Lung (tissue), 17 donors: ENCODE measurements at places on chromosomes 5 and 9. TPM values are rescaled to one million over a fixed set of nuclear protein-coding genes. Genes with fewer than 3 reads are reported as not detected.
A peak's percentile ranks its signal among the peaks of the same experiment; 100 is the strongest.

Gene APBA1
- total RNA-seq, result 8.1 TPM

GRCh38 chr5:6361101-6361500, 17.2 kb downstream of the MED10 start:
- peaks cover 5% of the 10 kb centered on the region for H3K36me3 ChIP-seq
- no peaks in the 10 kb centered on the region for H3K4me1 ChIP-seq
- no peaks in the 10 kb centered on the region for H3K27me3 ChIP-seq
- no peak overlapping the region for H3K4me3 ChIP-seq
- DNase-seq, result no peak
- H3K27ac ChIP-seq, result no peak overlapping the region

DNA sequence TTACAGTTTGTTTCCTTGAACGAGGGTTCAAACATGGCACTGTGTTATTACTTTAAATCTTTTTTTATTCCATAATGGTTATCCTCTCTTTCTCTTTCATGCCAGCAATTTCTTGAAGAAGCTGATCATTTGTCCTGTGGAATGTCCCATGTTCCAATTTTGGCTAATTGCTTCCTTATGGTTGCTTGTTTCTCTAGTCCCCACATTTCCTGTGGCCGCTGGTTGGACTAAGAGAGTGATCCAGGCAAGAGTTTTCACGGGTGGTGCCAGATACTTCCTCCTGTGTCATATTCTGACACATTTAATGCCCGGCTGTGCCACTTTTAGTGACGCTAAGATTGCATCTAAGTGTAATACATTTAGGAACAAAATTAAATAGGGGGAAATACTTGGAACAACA, 83.8 kb upstream of the FAM169A start:
- H3K4me1 ChIP-seq, result peaks cover 3% of the 10 kb centered on the region
- no peaks in the 10 kb centered on the region for H3K27me3 ChIP-seq
- no peaks in the 10 kb centered on the region for H3K36me3 ChIP-seq
- no peak overlapping the region for H3K27ac ChIP-seq
- no peak for DNase-seq
- no peak overlapping the region for H3K4me3 ChIP-seq

DNA sequence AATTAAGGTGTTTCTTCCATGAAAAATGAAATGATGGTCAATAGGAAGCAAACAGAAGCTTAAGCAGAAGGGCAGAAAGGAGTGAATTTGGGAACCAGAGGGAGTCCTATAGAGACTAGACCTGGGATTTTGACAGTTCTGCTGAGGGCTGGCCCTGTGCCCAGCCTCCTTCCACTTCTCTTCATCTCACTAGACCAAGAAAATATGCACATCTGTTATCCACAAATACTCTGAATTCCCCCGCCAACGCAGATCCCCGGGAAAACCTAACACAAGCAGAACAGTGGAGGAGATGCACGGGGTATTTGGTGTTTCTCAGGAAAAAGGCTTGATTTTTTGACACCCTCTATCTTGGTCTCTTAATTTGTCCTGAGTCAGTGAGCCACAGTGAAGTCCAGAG, 22.7 kb downstream of the GRIA1 start:
- H3K36me3 ChIP-seq, result no peaks in the 10 kb centered on the region
- no peak overlapping the region for H3K4me3 ChIP-seq
- H3K27ac ChIP-seq, result no peak overlapping the region
- no peaks in the 10 kb centered on the region for H3K4me1 ChIP-seq
- DNase-seq, result no peak

DNA sequence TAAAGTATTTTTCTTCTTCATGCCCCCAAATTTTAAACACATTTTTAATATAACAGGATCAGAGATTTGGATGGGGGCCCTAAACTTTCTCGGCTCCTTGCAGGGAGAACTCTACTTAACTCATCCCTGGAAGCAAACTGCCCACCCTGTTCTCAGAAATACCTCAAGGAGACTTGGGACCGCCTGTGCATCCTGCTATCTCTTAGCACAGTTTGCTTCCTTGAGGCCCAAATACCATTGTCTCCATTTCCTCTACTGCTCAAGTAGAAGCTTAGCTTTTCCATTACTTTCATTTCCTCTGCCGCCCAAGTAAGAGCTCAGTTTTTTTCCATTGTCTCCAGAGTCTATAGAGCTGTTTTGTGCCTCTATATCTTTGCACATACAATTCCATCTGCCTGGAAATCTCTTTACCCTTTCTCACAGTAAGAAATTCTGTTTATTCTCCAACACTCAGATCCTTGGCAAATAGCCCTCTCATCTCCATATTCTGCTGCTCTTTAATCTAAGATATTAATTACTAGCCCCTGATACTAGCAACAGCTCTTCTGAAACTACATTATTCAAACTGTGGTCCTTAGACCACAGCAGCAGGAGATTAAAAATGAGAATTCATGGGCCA, 137.8 kb downstream of the CEMIP2 start:
- H3K27ac ChIP-seq, result peak overlapping the region; percentile 64
- H3K27me3 ChIP-seq, result no peaks in the 10 kb centered on the region
- no peaks in the 10 kb centered on the region for H3K4me1 ChIP-seq
- H3K4me3 ChIP-seq, result no peak overlapping the region

Gene STKLD1
- 0.82 TPM for total RNA-seq

DNA sequence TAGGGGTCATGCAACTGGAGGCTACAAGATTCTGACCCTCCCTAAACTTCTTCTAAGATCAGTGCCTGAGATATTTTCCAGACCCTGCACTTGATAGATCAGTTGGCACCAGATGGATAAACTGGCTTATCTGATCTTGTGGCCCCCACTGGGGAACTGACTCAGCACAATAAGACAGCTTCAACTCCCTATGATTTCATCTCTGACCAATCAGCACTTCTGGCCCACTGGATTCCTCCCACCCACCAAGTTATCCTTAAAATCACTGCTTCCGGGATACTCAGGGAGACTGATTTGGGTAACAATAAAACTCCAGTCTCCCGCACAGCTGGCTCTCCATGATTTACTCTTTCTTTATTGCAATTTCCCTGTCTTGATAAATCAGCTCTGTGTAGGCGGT, 2180.4 kb upstream of the WWC1 start:
- DNase-seq, result no peak
- no peak overlapping the region for H3K4me3 ChIP-seq
- H3K4me1 ChIP-seq, result no peaks in the 10 kb centered on the region
- no peak overlapping the region for H3K27ac ChIP-seq
- no peaks in the 10 kb centered on the region for H3K36me3 ChIP-seq

DNA sequence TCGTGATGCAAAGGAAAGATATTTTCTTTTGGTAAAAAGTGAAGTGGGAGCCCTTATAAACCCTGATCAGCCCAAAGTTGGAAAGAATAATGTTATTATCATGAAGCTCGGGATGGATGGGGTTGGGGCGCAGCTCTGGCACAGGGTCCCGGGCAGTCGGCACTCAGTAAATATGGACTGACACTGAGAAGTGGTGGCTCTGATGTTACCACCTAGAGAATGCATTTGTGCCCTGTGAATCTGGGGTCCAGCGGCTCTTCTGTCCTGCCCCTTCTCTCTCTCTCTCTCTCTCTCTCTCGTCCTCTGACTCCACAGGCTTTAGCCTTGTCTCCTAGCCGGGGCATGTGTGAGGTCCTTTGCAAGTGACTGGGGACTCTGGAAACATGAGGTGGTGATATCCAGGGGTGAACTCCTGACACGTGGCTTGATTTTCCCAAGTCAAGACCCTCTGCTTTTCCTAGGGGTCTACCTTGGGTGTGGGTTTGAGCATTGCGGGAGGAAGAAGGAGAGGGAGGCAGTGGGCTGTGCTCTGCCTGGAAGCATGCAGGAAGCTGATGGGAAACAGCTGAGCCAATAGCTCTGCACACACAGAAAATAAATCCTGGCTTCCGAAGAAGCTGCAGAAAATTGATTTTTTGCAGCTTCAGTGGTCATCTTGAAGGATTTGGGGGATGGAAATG, 162.7 kb downstream of the MACROH2A1 start:
- H3K27ac ChIP-seq, result no peak overlapping the region
- no peak for DNase-seq
- peaks cover 2% of the 10 kb centered on the region for H3K4me1 ChIP-seq
- peaks cover 10% of the 10 kb centered on the region for H3K27me3 ChIP-seq
- H3K36me3 ChIP-seq, result no peaks in the 10 kb centered on the region

Gene EXD3
- 17.5 TPM for total RNA-seq

- DNase-seq, result peak; percentile 68
- H3K27ac ChIP-seq, result peak overlapping the region; percentile 93
- H3K4me1 ChIP-seq, result peaks cover 5% of the 10 kb centered on the region
- no peaks in the 10 kb centered on the region for H3K36me3 ChIP-seq
Observed at GRCh38 chr9:89605465-89606048, 745 bp downstream of the GADD45G start.

DNA sequence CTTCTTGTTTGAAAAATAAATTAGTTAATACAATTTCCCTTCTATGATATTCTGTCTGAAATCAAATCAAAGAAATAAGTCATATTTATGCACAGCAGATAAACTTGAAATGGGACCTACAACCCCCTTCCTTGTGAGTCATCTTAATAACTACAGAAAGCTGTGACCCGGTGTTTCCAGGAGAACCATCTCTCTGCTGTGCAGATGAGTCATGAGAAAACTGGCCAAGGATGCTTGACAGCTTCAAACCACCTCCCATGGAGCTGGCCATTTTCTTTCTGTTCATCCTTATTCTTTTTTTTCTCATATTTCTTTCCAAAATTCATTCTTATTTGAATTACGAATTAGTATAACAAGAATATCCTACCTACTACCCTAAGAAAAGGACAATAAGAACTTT, 43.4 kb upstream of the NR4A3 start:
- H3K4me3 ChIP-seq, result no peak overlapping the region
- H3K4me1 ChIP-seq, result no peaks in the 10 kb centered on the region
- H3K27me3 ChIP-seq, result peaks cover under 1% of the 10 kb centered on the region
- no peaks in the 10 kb centered on the region for H3K36me3 ChIP-seq
- H3K27ac ChIP-seq, result no peak overlapping the region

DNA sequence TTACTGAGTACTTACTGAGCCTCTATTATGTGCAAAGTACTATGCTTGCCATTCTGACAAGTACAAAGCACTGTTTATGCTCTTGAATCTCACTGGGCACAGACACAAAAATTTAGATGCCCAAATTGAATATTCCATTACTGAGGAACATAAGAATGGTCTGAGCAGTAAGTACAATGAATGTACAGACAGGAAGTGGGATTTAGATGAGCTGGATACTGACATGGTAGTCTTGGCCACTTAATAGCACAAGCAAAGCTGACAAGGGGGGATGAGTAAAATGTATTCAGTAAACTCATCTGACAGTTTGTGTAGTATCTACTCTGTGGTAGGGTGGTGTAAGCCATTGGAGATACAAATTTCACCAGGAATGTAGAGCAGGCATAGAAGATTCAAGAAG, 132.4 kb downstream of the EFNA5 start:
- H3K36me3 ChIP-seq, result no peaks in the 10 kb centered on the region
- no peaks in the 10 kb centered on the region for H3K27me3 ChIP-seq
- no peak overlapping the region for H3K4me3 ChIP-seq

DNA sequence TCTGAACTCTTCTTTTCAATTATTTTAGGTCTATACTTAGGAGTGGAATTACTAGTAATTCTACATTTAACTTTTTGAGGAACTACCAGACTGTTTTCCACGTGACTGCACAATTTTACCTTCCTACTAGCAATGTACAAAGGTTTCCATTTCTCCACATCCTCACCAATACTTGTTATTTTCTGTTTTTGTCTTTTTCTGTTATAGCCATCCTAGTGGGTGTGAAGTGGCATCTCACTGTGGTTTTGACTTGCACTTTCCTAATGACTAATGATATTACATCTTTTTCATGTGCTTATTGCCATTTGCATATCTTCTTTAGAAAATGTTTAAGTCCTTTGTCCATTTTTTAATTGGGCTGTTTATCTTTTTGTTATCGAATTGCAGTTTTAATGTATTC, 136.9 kb upstream of the EGFLAM start:
- no peak overlapping the region for H3K4me3 ChIP-seq
- no peaks in the 10 kb centered on the region for H3K27me3 ChIP-seq
- no peak overlapping the region for H3K27ac ChIP-seq
- DNase-seq, result no peak

Gene RAB3C
- 1.1 TPM for total RNA-seq

Gene PLEKHG4B
- total RNA-seq, result 4.7 TPM

GRCh38 chr5:82613891-82614290, 335.7 kb upstream of the RPS23 start:
- no peaks in the 10 kb centered on the region for H3K36me3 ChIP-seq
- H3K4me1 ChIP-seq, result no peaks in the 10 kb centered on the region
- no peak overlapping the region for H3K27ac ChIP-seq

DNA sequence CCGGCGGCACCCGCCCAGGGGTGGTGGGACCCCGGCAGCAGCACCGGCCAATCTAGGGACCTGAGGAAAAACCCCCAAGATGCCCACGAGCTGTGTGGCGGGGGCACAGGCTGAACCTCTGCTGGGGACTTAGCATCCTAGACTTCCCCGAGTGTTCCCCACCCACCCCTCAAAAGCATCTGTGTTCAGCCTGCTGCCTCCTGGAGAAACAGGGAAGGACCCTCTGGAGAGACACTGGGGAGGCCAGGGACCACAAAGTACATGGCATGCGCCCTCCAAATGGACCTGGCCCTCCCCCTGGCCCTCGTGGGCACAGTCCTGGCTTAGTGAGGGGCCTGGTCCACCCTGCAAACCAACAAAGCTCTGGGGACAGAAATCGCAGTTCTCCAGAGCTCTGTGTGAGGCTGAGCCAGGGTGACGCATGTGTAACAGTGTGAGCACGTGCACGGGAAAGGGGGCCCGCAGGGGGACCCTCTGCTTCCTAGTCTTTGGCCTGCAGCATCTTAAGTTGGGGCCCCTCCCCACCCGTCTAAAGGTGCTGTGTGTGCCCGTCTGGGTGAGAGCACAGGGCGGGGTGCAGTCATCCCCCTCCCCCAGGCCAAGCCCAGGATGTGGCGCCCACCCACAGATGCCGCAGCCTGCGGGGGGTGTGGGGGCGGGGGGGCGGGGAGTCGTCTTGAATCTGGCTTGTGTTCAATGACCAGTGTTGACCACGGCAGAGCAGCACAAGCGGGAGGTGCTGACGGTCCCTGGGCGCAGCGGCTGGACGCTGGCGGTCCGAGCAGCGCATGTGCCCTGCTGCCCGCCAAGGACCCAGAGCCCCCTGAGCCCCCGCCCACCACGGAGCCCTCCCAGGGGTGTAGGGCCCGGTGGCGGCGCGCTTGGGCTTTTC, 672 bp upstream of the KCNT1 start:
- no peaks in the 10 kb centered on the region for H3K36me3 ChIP-seq
- H3K27ac ChIP-seq, result no peak overlapping the region
- H3K4me1 ChIP-seq, result peaks cover 4% of the 10 kb centered on the region
- DNase-seq, result peak; percentile 63

DNA sequence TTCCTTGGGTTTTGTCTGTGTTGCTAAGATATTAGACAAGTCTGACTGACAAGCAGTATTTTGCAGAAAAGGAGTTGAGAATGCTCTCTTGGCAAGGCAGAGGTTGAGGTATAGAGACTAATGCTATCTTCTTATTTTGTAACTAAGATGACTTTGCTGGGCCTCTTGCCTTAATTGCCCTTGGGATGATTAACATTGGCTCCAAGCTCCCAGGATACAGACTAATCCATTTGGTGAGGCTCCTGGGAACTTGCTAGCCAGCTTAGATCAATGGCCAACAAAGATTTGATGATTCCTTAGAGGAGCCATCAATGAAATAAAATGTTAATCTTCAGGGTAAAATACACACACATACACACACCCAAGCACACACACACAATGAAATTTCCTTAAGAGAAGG, 28.7 kb upstream of the AP3B1 start:
- no peaks in the 10 kb centered on the region for H3K4me1 ChIP-seq
- H3K27ac ChIP-seq, result no peak overlapping the region
- no peaks in the 10 kb centered on the region for H3K27me3 ChIP-seq
- no peak for DNase-seq

Gene TSSK1B
- total RNA-seq, result 0.14 TPM
